ENCODE measurements at places on chromosomes 2 and 18.

DNA sequence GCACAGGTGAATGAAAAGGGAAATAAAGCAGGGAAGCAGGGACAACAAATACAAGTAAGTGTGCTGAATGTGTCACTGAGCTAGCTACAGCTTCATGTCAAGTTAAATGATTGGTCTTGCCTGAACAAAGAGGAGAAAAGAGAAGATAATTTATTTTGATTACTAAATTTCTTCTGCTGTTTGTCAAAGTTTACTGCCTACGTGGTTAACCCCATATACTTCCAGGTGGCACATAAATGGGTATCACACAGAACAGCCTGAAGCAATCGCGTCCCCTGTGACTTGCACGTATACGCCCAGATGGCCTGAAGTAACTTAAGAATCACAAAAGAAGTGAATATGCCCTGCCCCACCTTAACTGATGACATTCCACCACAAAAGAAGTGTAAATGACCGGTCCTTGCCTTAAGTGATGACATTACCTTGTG is 434.2 kb downstream of the LRRTM4 start:
- DNase-seq = no peak

GRCh38 chr2:138293045-138293444 is 208.5 kb upstream of the SPOPL start:
- no peak for DNase-seq

DNA sequence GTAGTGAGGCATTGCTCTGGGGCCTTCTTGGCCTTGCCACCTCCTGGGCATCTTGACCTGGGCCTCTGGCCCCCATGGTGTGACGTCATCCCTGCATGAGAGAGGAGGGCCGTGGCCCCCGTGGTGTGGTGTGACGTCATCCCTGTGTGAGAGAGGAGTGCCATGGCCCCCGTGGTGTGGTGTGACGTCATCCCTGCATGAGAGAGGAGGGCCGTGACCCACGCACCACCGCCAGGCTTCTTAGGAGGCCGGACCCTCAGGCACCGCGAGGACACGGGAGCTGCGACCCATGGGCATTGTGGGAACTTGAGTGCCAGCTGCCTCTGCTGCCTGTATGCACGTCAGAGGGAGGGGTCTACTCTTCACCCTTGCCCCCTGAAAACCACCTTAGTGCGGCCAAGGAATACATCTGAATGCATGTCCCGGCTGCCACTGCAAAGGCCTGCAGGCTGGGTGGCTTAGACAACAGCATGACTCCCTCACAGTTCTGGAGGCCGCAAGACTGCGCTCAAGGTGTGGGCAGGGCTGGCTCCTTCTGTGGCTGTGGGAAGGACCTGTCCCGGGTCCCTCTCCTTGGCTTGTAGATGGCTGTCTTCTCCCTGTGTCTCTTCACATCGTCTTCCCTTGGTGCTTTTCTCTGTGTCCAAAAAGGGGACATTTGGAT is 20.8 kb upstream of the OTOS start:
- DNase-seq = no peak

GRCh38 chr2:28269019-28269784 is 123.5 kb upstream of the FOSL2 start:
- DNase-seq = no peak

GRCh38 chr18:40789286-40789685 is 1165.7 kb upstream of the PIK3C3 start:
- DNase-seq = no peak

GRCh38 chr2:172437419-172438341 is 10.3 kb downstream of the ITGA6 start:
- no peak for DNase-seq

GRCh38 chr2:191544461-191545062 is 133.4 kb upstream of the NABP1 start:
- no peak for DNase-seq

- DNase-seq = no peak
These were observed 47.0 kb downstream of the CHRNA1 start for GRCh38 chr2:174717273-174717672.

DNA sequence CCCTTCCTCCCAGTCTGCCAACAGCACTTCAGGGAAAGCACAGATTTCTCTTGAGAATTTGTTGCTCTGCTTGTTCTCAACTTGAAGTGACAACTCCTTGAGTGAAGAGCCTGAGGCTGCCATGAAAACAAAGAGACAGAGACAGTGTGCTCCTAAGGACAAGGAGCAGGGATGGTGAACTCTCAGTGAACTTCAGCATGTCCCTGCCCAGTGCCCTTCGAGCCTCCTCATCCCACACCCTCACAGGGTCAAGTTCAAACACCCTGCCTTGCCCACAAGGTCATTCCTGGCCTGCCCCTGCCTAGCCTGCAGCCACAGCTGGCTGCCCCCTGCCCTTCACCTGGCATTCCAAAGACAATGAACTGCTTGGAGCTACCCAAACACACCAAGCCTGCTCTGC is 343.5 kb upstream of the KLHL29 start:
- DNase-seq = no peak

GRCh38 chr18:69956057-69956456 is 8.4 kb upstream of the CD226 start:
- DNase-seq = no peak

DNA sequence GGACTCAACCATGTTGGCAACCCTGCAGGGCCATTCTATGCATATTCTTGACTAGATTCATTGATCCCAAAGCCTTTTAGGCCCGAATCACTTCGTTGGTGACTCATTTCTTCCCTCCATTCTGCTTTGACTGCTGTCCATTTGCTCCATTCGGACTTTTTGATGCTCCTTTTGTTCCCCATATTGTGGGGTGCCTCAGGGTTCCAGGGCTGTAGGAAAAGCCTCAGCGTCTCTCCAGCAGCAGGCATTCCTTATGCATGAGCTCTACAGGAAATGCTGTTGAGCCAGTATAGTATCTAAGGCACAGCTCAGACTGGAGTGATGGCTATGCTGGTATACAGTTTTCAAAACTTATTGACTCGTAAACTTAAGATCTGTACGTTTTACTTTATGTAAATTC is 292.6 kb downstream of the PRKCE start:
- no peak for DNase-seq

DNA sequence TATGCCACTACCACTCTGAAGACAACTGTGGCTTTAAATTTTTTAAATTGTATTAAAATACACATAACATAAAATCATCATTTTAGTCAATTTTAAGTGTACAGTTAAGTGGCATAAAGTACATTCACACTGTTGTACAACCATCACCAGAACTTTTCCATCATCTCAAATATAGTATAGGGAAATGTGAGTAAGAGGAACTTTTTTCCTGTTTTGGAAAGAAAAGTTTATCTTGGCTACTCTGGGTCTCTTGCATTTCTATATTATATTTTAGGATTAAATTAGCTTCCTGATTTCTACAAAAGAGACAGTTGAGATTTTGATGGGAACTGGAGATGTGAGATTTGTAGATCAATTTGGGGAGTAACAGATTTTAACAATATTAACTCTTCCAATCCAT is 3.3 kb downstream of the TPGS2 start:
- no peak for DNase-seq

DNA sequence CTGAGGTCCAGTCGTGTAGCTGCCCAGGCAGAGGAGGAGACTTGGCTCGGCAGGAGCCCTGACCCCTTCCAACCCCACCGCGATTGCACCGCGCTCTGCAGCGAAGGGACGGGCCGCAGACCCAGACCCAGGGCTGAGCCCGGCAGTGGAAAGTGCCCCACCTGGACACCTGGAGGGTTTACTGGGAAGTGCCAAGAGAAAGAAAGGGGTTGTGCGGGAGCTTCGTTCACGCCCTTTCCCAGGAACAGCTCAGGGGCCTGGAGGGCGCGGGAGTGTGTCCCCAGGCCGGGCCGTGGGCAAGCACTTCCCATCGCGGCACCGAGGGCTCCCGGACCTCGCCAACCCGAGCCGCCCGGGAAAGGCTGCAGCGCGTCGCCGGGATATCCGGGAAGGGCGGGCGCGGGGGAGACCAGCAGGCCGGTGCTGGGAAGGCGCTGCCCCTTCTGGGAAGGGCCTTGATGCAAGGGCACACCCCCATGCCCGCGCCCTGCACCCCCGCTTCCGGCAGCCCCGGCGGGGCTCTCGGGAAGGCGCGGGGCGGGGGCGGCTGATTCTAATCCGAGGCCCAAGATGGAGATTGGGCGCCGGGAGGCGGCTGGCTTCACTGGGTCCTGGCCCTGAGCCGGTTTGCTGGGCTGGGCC is 36.1 kb upstream of the MRPL33 start:
- DNase-seq = peak; percentile 30

DNA sequence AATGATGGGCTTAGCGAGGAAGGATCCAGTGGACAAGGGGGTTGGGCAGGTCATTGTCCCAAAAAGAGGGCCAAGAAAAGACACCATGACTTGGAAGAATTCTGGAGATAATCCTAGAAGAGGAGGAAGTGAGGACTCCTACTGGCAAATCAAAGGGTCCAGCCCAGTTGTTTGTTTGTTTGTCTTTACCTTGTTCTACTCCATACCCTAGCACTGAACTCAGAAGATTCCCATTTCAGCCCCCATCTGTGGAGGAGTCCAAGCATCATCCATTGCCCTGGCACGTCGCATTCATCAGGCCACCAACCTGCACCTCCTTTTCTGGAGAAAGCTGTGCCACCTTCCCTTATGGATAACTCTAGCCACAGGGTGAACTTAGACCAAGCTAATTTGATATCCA is 326.2 kb downstream of the EN1 start:
- DNase-seq = no peak

GRCh38 chr18:14914121-14914520 is 166.1 kb downstream of the ANKRD30B start:
- DNase-seq = no peak

Data from stimulated activated CD4-positive, alpha-beta T cell treated with anti-CD3 and anti-CD28 coated beads, Interleukin-1b, Interleukin-23, amount 100 ng/mL, for 24 hours (primary cell).